Right renal pelvis (tissue), 4 donors: ENCODE measurements at places on chromosomes 4 and X.

GRCh38 chrX:37332987-37333658 lies 16.0 kb upstream of the PRRG1 start:
- DNase-seq: no peak

DNA sequence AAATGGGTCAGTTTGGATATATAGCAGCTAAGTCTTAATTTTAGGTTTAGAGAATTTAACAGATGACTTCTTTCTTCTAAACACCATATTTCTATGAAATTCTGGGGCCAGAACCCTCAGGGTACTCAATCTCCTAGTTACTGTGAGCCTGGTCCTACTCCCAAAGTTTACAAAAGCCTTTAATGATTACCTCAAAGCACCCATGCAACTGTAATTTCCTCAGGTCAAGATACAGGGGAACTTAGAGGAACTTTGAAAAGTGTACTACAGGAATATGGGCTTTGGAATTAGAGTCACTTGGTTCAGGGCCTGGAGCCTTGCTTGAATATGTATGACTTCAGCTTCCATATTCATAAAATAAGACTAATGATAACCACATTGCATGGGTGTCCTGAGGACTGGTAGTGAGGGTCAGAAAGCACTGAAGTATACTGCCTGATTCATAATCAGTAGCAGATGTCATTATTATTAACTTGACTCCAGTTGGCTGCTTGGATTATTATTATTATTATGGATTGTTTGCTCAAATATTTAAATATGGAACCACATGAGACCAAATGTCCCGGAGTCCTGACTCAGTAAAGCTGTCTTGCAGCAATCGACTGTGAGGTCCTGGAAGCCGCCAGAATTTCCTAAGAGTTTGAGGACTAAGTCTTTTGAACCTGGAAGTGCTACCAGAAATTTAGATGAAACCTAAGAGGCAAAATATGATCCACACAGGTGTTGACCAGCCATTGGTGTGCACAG lies 2.0 kb upstream of the ADH7 start:
- DNase-seq: no peak

GRCh38 chr4:184814686-184815045 lies 11.1 kb downstream of the ACSL1 start:
- DNase-seq: no peak

DNA sequence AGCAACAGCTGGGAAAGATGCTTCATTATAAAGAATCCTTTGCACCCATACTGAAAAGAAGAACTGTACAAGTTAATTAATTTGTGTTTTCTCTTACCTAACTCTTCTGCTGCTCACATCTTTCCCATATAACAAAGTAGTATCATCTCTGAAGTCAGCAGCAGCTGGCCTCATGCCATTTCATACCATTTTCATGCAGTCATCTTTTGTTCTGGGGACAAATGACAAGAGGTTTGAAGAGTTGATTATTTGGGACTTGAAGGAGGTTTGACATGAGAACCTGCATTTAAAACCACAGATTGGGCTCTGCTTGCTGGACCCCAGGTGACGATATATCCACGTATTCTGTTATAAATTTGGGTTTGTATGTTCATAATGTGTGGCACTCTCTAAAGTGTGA lies 430.3 kb downstream of the SPRY1 start:
- no peak for DNase-seq

GRCh38 chrX:48960291-48960690 lies 2.9 kb upstream of the OTUD5 start:
- no peak for DNase-seq

GRCh38 chr4:113781439-113782040 lies 20.0 kb upstream of the CAMK2D start:
- DNase-seq: no peak

GRCh38 chr4:120633810-120634209 lies 288.7 kb downstream of the PRDM5 start:
- no peak for DNase-seq
